MG63 (cell line): ENCODE measurements at places on chromosomes 11 and 22. TPM values are rescaled to one million over a fixed set of nuclear protein-coding genes. Genes with fewer than 3 reads are reported as not detected.

DNA sequence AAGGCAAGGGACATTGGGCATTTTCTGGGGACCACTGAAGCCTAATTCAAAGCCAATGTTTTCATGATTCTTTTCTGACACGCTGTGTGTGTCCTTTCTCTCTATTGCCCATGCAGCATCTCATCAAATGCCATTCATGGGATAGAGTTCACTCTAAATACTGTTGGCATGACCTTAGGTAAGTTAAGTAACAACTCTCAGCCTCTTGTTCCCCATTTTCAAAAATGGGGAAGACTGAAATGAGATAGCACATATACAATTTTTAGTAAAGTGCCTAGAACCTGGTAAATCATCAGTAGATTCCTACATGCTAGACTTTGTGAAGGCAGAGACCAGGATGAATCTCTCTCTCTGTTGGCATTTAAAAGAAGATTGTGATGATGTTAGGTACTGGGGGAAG lies 12.7 kb upstream of the OR52K2 start:
- DNase-seq, result no peak

Gene PDGFD
- 0.95 and 4.6 TPM in 2 replicates for total RNA-seq

Gene IFITM1
- total RNA-seq, result 26.5 and 62.6 TPM in 2 replicates

GRCh38 chr11:107851704-107852310 lies 6.8 kb downstream of the SLC35F2 start:
- DNase-seq, result no peak

DNA sequence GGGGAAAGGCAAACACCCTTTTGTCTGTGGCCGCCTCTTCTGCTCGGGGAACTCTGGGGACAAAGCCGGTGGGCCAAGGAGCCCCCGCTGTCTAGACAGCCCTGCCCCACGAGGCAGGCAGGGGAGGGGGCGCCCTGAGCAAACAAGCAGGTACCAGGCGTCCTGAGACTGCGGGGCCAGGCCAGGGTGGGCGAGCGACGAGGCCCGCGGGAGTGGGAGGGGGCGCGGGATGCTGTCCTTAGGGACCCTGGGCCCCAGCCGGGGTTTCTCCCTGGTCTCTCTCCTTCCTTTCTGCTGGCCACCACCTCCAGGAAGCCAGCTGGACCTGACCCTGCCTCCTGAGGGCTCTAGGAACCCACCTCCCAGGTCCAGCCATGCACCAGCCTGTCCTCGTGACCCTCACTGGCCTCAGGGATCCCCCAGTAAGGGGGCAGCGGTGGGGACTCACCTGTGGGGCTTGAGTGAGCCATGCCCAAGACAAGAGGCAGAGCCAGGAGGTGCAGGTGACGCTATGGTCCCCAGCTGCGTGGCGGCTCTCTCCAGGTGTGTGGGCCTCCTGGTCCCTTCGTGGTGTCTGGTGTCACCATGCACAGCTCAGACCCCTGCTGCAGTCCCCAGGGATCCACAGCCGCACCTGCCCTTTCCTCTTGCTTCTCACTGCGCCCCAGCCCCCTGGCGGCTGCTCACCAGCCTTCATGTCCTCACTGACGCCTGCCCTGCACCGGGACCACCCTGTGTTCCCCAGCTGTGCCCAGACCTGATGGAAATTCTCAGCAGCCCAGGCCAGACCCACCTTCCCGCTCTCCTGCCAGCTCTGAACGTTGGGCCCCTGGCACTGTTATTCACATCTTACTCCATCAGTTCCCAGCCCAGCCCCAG lies 26.5 kb upstream of the MUC5AC start:
- no peak for DNase-seq

GRCh38 chr11:105821372-105821771 lies 200.7 kb downstream of the MSANTD4 start:
- no peak for DNase-seq

Gene PNPLA5
- not detected in 2 replicates for total RNA-seq

Gene STARD10
- 0.91 and 15.1 TPM in 2 replicates for total RNA-seq

GRCh38 chr11:60948250-60948649 lies 3.7 kb downstream of the SLC15A3 start:
- DNase-seq, result no peak

Gene GGTLC2
- not detected in 2 replicates for total RNA-seq

Gene C11orf52
- not detected in 2 replicates for total RNA-seq

Gene CLCF1
- total RNA-seq, result 6.4 and 7.7 TPM in 2 replicates

DNA sequence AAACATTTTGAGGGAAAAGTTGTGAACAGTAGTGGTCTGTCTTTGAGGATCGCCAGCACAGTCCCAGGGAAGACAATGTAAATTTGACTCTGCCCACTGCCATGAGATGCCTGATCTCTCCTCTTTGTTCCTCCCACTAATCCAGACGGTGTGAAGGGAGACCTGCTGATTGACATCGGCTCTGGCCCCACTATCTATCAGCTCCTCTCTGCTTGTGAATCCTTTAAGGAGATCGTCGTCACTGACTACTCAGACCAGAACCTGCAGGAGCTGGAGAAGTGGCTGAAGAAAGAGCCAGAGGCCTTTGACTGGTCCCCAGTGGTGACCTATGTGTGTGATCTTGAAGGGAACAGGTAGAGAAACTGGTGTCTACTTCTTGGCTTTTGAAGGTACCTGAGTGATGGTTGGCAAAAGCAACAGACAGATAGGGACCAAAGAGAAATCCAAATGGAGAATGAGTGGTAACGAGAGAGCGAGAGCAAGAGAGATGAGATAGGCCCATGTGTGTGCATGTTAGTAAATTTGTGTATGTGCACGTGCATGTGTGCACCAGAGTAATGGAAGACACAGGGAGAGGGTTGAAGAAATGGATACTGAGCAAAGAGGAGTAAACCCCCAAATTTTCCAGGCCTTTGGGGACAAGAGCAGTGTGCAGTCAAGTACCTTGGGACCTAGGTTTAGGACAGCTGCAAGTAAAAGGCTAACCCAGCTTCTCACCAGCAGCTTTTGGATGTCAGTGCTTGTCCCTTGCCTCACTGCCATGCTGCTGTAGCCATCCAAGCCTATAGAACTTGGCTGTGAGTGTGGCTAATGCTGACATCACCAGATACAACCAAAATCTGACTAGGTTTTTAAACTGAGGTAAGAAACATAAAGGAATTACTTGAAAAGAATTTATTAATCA lies 1.9 kb downstream of the NNMT start:
- DNase-seq, result no peak

DNA sequence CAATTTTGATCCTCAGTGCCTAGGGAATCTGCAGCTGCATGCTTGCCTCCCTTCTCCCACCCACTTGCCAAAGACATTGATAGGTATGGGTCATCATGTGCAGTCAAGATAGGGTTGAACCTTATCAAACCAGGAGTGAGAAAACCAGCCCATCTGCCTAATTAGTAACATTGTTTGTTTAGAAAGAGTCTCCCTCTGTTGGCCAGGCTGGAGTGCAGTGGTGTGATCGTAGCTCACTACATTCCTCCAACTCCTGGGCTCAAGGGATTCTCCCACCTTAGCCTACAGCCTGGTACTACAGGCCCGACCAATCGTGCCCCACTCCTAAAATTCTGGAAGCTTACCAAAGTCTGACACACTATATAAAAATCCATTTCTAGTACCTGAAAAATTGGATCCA lies 4.6 kb downstream of the C11orf71 start:
- DNase-seq, result no peak

Gene TMEM191B
- not detected in 2 replicates for total RNA-seq

GRCh38 chr11:11857769-11858168 lies 16.0 kb downstream of the USP47 start:
- no peak for DNase-seq

- no peak for DNase-seq
Observed at GRCh38 chr11:12701811-12702592, 27.8 kb downstream of the TEAD1 start.

GRCh38 chr11:7632211-7632610 lies 41.1 kb downstream of the CYB5R2 start:
- DNase-seq, result no peak

Gene KRTAP5-11
- total RNA-seq, result not detected in 2 replicates

GRCh38 chr11:66546368-66546965 lies at the start of gene ACTN3:
Gene ACTN3, plus strand, starts transcription at chr11:66546903. Its CDS starts 35 bp downstream, at chr11:66546938.
- no peak for DNase-seq

Gene C22orf23
- 0.36 and 2.3 TPM in 2 replicates for total RNA-seq
